ENCODE measurements at places on chromosomes 16 and 17. TPM values are rescaled to one million over a fixed set of nuclear protein-coding genes. Genes with fewer than 3 reads are reported as not detected.

The ABCA8 gene
- 26.1 TPM for total RNA-seq

The STH gene
- not detected for total RNA-seq

The TRAPPC1 gene
- total RNA-seq: 51.5 TPM

The NPTX1 gene
- not detected for total RNA-seq

The USP43 gene
- 4.2 TPM for total RNA-seq

The SLC13A5 gene
- not detected for total RNA-seq

The PRAC1 gene
- total RNA-seq: not detected

The CBX2 gene
- total RNA-seq: 1.7 TPM

The MT1M gene
- 39.6 TPM for total RNA-seq

The CCDC154 gene
- total RNA-seq: 0.27 TPM

The ADAD2 gene
- total RNA-seq: 0.78 TPM

The ASB16 gene
- total RNA-seq: 1.7 TPM

The ABCC12 gene
- total RNA-seq: not detected

The KRT38 gene
- total RNA-seq: not detected

The ITGAD gene
- not detected for total RNA-seq

The NTN3 gene
- total RNA-seq: 0.63 TPM

The RANBP10 gene
- 9.2 TPM for total RNA-seq

The TMEM92 gene
- total RNA-seq: not detected

The SPNS2 gene
- 8.2 TPM for total RNA-seq

The SDR42E2 gene
- not detected for total RNA-seq

The TLCD3A gene
- 11.6 TPM for total RNA-seq

The TSR1 gene
- 32.8 TPM for total RNA-seq

The CX3CL1 gene
- total RNA-seq: 3.3 TPM

The SEPHS2 gene
- 39.2 TPM for total RNA-seq

The TBC1D26 gene
- total RNA-seq: not detected

The NR1D1 gene
- 4.1 TPM for total RNA-seq

The SMTNL2 gene
- 0.44 TPM for total RNA-seq

The CHD9NB gene
- total RNA-seq: 1.3 TPM

The LPO gene
- total RNA-seq: not detected

The CDH3 gene
- 5.0 TPM for total RNA-seq

The PLK1 gene
- 1.2 TPM for total RNA-seq

The KRTAP4-4 gene
- not detected for total RNA-seq

The TGFB1I1 gene
- 21.7 TPM for total RNA-seq

The ADAP2 gene
- 6.3 TPM for total RNA-seq

The MEOX1 gene
- total RNA-seq: 1.4 TPM

The PIPOX gene
- total RNA-seq: 0.93 TPM

The MEFV gene
- 0.40 TPM for total RNA-seq

The KCNH6 gene
- total RNA-seq: not detected

The KRTAP2-3 gene
- total RNA-seq: not detected

The NPIPB13 gene
- total RNA-seq: 3.0 TPM

The SGCA gene
- not detected for total RNA-seq

The GFER gene
- 14.4 TPM for total RNA-seq
